Effector memory CD4-positive, alpha-beta T cell (primary cell): ENCODE measurements at places on chromosomes 2 and 18.

DNA sequence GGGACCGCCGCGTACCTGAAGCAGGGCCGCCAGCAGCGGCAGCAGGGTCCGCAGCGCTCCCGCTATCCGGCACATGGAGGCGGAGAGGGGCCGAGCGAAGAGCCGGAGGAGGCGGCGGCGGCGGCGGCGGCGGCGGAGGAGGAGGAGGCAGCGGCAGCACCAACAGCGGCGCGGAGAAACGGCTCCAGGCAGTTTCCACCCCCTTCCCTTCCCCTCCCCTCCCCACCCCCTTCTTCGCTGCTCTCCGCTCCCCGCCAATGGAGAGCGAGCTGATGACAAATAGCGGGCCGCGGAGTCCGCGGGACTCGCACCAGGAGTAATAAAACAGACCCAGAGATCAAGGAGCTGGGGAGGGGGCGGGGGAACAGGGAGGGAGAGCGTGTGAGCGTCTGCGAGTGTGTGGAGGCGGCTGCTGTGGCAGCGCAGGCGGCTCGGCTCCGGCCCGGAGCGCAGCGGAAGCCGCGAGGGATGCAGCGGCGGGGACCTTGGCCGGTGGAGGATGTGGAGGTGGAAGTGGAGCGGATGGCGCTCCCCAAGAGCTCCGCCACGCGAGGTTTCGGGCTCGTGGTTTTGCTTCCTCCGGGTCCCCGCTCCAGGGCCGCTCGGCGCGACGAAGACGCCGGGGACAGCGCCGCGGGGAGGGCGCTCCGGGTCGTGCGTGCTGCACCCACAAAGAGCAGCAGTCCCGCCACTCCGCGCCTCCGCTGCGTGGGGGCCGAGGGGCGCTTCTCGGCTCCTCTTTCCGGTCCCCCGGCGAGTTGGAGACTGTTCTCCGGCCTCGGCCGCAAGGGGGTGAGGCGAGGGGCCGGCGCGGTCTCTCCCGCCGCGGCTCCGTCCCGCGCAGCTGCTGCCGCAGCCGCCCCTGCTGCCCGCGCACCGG, at the start of gene CDH2:
Gene CDH2 (minus strand): TSS at position 183 of the 880 bp plus-strand sequence. CDS start 108 bp downstream, at position 75.
- DNase-seq: no peak

GRCh38 chr2:4656326-4656725, 953.0 kb downstream of the DCDC2C start:
- no peak for DNase-seq

DNA sequence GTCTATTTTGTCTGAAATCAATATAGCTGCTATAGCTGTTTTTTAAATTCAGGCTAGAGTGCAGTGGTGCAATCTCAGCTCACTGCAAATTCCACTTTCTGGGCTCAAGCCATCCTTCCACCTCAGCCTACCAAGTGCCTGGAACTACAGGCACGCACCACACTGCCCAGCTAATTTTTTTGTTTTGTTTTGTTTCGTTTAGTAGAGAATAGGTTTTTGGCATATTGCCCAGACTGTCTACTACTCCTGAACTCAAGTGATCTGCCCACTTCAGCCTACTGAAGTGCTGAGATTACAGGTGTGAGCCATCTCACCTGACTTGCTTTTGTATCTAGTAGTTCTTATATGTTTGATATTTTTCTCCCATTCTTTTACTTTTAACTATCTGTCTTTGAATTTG, 259.7 kb downstream of the CDH19 start:
- DNase-seq: no peak

- DNase-seq: no peak
Measured at GRCh38 chr2:126916744-126917143, 18.1 kb downstream of the TEX51 start.
